ENCODE measurements at places on chromosomes 12 and 14. TPM values are rescaled to one million over a fixed set of nuclear protein-coding genes. Genes with fewer than 3 reads are reported as not detected.

ETFBKMT gene
- 0.68 TPM for total RNA-seq

AMDHD1 gene
- total RNA-seq: 2.4 TPM

SRSF9 gene
- 227 TPM for total RNA-seq

AHNAK2 gene
- total RNA-seq: 221 TPM

TMEM229B gene
- total RNA-seq: 0.24 TPM

Data from A549 treated with DMSO at 1 μM for 4 hours (cell line).